ENCODE measurements at places on chromosomes 6 and 20.

DNA sequence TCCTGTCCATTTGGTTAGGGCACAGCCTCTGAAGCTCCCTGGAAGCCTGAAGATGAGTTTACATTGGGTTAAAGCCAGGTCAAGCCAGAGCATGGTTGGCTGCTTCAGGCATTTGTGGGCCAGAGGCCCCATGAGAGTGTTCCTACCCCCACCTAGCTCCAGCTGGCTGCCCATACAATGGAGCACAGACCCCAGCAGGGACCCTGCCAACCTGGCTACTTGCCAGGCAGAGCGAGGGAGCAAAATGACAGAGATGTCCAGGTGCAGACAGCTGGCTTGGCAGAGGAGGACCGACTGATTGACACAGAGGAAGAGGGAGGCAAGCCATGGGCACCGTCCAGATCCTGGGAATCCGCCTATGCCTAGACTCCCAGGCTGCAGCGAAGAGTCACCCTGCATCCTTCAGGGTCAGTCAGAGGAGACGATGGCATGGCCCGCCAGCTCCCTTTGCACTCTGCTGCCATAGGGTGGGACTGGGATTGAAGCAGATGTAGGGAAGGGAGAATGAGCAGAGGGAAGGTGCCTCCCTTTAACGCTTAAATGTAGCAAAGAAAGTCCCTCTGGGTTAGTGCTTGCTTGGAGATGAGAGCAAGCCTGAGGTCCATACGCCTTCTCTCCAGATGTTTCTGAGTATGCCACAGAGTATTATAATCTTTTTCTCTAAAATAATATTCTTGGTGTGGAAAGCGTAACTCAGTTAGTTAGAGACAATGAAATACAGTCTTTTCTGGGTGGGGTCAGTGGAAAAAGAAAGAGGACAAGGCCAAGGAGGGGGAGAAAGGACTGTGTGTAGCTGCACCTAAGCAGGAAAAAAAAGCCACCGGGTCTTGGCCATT lies 77.6 kb upstream of the FYN start:
- DNase-seq, result no peak

GRCh38 chr6:83151114-83151513 lies 42.0 kb downstream of the PGM3 start:
- no peak for DNase-seq

DNA sequence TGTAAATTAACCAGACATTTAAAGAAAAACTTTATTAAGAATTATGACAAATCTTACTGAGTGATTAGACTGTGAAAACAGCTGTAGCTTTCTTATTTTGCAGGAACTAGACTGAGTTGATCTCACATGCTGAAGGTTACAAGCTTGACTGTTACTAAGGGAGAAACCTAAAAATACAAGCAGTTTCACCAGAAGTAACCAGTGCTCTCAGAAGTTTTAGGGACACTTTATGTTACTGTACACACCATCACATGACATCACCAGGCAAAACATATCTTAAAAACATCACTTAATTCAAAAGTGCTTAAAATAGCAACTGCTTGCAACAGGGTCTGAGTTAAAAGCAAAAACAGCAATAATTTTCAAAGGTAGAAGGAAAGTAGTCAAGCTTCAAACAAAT lies 5.4 kb downstream of the FBXO30 start:
- no peak for DNase-seq

DNA sequence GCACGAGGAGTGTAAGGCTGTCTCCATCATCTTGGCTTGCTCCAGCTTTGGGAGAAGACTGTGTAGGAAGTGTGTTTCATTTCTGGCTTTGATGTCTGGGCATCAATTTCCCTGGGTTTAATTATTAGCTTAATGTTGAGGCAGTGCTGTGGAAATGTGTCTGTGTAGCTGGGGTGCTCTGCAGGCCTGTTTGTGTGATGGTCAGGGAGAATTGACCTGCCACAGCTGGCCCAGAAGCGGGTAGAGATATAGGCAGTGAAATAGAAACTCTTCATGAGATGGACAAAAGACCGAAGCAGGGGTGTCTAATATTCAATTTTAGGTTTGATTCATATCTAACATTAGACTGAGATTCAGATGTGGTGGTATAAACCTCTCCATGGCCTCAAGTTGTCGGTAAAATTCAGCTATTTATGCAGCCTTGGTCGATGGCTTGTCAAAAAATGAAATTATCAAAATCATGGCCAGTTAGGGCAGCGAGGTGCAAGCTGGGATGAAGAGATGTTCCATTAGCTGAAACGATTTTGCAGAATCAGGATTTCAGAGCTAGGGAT lies 95.3 kb upstream of the SNX9 start:
- no peak for DNase-seq

DNA sequence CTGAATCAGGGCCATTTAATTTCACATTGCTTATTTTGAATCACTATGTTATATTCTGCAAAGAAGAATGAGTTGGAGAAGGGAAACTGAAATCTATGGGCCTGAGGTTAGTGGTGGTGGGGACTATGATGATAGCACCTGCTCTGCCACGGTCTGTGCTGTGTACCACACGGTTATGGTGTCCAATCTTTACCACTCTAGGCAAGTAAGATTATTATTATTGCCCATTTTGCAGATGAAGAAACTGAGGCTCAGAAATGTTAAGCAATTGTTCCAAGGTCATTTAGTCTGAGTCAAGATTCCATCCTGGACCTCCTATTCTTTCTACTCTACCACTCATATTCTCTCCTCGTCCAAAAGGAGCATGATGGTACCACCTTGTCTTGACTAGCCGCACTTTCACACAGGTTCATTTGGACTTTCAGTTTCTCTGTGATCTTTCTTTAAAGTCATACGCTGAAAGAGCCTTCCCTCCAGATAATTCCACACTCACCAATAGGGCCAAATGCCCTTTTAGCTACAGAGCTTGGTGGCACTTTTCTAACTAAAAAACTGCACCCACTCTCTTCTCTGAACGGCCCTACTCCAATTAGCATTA lies 56.2 kb downstream of the GFOD1 start:
- no peak for DNase-seq

GRCh38 chr6:139879823-139880356 lies 505.4 kb upstream of the CITED2 start:
- DNase-seq, result no peak

- peak; percentile 44 for DNase-seq
Observed at GRCh38 chr20:53949319-53949839, 121.0 kb downstream of the BCAS1 start.

- DNase-seq, result no peak
Observed at GRCh38 chr20:1242530-1242929, 16.7 kb downstream of the RAD21L1 start.

- DNase-seq, result no peak
Observed at GRCh38 chr20:53944796-53945195, 125.6 kb downstream of the BCAS1 start.

DNA sequence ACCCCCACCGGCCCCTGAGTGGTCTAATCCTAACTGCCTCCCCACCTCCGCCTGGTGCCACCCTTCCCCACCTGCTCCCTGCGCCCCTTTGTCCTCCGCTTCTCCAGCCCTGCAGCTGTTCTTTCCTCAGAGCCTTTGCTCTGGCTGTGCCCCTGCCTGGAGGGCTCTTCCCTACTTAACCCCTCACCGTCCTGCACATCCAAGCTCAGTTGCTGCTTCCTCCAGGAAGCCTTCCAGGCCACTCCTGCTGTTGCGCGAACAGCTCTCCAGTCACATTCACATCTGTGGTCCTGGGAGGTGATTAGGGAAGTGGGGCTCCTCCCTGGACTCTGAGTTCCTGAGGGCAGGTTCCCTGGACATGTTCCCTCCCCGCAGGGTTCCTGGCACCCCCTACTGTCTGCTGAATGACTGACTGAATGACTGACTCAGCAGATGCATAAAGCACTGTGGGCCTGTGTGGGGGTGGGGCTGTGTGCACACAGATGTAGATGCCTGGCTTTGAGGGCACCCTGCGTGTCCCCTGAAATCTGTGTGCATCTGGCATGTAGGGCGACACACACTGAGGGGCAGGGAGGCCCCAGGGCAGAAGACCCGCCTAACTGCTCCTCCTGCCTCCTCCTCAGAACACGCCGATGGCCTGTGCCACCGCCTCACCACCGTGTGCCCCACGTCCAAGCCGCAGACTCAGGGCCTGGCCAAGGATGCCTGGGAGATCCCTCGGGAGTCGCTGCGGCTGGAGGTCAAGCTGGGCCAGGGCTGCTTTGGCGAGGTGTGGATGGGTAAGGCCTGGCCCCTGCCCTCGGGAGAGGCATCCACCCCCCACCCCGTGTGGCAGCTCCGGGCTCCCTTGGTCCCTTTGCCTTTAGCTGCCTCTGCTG lies 51.4 kb downstream of the SRC start:
- DNase-seq, result no peak

- no peak for DNase-seq
Observed at GRCh38 chr6:32195902-32196681, 3.6 kb upstream of the GPSM3 start.

GRCh38 chr20:43680981-43681380 lies 14.1 kb downstream of the MYBL2 start:
- no peak for DNase-seq
